ENCODE measurements at places on chromosomes 11 and 22.

- DNase-seq: no peak
Observed at GRCh38 chr11:130115218-130115617, 44.4 kb upstream of the ST14 start.

DNA sequence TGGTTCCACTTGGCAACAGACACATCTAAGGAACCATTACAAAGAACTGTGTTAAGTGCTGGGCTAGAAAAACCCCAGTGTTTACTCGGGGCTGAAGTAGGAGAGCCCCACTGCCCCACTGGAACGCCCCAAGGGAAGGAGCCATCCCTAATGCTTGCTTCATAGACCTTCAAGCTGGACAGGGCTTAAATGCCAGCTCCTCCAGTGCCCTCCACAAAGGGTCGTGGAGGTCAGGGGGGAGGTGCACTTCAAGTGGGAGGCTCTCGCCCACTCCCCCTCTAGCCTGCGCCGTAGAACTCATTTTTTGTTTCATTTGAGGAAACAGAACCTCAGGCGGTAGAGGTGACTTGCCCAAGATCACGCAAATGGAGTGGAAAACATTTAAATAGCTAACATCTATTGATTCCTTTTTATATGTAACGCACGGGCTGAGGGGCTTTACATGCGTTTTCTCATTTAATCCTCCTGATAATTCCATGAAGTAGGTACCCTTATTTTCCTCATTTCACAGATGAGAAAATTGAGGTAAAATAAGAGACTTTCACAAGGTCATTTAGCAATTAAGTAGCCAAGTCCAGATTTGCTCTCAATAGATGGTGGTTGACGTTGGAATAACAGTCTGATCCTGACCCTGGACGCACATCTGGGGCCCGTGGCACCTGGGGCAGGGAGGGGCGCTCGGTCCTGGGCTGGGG, 545 bp upstream of the ZDHHC13 start:
- no peak for DNase-seq

- no peak for DNase-seq
Observed at GRCh38 chr11:73139476-73140198, 2.5 kb downstream of the FCHSD2 start.

- DNase-seq: no peak
Observed at GRCh38 chr22:42819412-42820044, 37.5 kb downstream of the ARFGAP3 start.

DNA sequence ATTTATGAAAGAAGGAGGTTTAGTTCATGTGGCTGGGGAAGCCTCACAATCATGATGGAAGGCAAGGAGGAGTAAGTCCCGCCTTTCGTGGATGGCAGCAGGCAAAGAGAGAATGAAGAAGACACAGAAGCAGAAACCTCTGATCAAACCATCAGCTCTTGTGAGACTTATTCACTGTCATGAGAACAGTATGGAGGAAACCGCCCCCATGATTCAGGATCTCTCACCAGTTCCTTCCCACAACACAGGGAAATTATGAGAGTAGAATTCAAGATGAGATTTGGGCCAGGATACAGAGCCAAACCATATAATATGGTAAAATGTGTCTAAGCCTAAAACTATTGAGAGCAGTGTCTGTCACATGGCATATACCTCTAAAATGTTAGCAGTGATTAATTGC, 503.8 kb upstream of the CCDC179 start:
- no peak for DNase-seq

DNA sequence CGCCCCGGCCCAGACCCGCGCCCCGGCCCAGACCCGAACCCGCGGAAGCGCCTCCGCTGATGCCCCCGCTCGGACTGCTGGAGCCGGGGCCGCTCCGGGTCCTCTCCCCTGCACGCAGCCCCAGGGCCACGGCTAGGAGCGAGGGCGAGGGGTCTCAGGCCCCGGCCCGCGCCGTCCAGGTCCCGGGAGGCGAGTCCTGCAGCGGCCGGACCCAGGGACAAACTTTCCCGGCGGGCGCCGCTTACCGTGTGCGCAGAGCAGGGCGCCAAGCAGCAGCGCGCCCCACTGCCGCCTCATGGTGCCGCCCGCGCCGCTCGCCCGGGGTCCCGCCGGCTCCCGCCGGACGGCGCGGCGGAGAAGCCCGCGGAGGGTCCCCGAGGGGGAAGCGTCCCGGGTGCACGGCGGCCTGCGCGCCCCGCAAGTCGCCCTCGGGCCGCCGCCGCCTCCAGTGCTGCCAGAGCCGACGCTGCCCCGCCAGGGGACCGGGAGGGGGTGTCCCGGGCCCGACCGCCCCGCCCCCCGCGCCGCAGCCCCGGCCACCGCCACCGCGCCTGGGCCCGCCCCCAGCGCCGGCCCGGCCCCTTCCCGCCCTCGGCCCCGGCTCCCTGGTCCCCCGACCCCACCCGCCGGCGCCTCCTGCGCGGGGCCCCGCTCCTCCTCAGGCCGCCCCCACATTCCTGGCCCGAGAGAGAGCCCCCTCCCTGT, at the start of gene LRP4:
Gene LRP4 (minus strand): TSS at position 468 of the 705 bp plus-strand sequence. CDS start 171 bp downstream, at position 297.
- no peak for DNase-seq

DNA sequence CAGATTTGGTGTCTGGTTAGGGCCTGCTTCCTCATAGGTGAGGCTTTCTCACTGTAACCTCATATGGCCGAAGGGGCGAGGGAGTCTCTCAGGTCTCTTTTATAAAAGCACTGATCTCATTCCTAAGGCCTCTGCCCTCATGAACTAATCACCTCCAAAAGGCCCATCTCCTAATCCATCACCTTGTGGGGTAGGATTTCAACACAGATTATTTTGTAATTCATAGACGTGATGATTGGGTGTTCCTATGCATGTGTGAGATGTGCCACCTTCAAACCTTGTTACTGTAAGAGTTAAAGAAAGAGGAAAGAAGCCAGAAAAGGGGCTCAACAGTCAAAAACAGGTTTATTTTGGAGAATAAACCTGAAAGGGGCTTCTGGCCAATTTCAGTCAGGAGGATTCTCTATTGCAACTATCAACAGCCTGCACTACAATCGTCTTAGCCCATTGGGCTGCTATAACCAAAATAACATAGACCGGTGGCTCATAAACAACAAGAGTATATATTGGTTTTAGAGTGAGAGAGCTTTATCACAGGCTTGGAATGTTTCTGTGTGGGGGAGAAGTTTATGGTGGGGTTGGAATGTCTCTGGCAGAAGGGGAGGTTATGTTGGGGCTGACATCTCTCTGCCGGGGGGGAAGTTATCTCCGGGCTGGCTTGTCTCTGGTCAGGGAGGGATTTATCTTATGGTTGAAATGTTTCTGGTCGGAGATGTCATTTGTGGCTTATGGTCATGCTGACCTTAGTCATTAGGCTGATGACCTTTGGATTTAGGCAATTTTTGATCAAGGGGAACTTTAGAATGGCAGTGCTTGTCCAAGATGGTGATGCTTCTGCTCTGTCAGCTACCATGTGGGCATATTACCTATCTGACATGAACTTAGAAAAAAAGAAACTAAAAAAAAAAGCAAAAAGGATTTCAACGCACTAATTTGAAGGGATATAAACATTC, 35.1 kb downstream of the CSF2RB start:
- DNase-seq: no peak

- no peak for DNase-seq
Observed at GRCh38 chr22:46078241-46079092, 71.9 kb upstream of the PPARA start.

DNA sequence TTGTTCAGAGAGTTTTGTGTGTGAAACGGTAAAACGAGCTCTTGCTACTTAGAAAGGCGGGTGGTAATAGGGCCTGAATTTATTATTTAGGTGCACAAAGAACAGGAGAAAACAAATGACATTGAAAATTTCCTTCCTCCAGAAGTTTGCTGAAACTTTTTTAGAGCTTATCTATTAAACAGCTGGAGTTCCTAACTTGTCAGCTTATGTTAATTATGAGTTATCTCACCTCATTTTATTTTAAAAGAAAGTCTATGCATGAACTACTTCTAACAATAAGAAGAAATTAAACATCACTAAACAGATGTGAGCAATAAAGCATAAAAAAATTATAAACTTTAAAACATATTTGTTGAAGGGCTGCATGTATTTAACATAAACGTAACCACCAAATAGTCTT, 373.9 kb upstream of the ANO3 start:
- DNase-seq: no peak

GRCh38 chr22:18157714-18158028, 7.7 kb downstream of the USP18 start:
- no peak for DNase-seq
